Sigmoid colon (tissue), 7 donors: ENCODE measurements at places on chromosomes 1 and 21.

DNA sequence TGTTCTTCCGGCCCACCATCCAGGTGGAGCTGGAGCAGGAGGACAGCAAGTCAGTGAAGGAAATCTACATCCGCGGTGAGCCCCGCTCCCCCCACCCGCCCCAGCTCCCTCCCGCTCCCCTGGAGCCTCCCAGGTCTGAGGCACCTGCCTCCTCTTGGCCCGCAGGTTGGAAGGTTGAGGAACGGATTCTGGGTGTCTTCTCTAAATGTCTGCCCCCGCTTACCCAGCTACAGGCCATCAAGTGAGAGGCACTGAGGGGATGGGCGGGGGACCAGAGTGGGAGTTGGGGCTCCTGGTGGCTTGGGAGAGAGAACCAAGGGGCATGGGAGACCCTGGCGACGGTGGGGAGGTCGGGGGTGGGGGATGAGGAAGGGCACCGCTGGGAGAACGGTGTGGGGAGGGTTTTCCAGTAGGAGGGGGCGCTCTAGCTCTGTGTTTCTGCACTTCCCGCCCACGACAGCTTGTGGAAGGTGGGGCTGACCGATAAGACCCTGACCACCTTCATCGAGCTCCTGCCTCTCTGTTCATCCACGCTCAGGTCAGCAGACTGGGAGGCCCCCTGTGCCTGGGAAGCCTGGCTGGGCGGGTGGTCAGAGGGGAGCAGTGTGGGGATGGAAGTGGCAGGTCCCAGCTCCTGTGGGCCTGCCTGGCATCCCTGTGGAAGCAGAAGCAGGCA lies 4.2 kb downstream of the LRRC71 start:
- DNase-seq, result no peak

DNA sequence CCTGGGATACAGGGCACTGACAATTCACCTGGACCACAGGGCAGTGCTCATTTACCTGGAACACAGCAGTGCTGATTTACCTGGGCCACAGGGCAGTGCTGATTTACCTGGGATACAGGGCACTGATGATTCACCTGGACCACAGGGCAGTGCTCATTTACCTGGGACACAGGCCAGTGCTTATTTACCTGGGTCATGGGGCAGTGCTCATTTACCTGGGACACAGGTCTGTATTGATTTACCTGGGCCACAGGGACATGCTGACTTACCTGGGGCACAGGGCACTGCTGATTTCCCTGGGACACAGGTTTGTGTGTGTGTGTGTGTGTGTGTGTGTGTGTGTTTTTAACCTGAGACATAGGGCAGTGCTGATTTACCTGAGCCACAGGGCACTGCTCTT lies 261.7 kb downstream of the MATN1 start:
- no peak for DNase-seq

- DNase-seq, result peak; percentile 79
Measured at GRCh38 chr1:220767312-220768125, 19.2 kb upstream of the MTARC1 start.

- DNase-seq, result no peak
Measured at GRCh38 chr1:23732363-23733224, 10.7 kb upstream of the ELOA start.

- peak; percentile 90 for DNase-seq
Measured at GRCh38 chr1:184283999-184284398, 102.8 kb upstream of the C1orf21 start.

- DNase-seq, result no peak
Measured at GRCh38 chr1:9097947-9098705, 28.7 kb upstream of the SLC2A5 start.

DNA sequence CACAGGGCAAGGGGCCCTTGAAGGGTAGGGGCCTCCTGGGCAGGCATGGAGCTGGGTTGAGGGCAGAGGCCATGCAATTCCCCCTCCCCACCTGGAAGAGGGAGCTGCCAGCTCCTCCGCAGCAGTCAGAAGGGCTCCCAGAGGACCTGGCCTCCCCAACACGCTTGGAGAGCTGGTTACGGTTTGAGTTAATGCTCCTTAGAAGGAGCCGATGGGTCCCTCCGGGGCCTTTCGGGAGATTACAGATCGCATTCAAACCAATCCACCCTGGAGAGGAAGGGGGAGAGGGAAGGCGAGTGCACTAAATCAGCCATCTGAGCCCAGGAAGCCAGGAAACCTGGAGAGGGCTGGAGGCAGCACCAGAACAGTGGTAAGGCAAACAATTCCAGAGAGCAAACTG lies 106.3 kb upstream of the CSF3R start:
- DNase-seq, result no peak

GRCh38 chr21:14742119-14742518 lies 196.0 kb upstream of the SAMSN1 start:
- no peak for DNase-seq

GRCh38 chr1:209248649-209249279 lies 334.8 kb upstream of the CAMK1G start:
- no peak for DNase-seq

DNA sequence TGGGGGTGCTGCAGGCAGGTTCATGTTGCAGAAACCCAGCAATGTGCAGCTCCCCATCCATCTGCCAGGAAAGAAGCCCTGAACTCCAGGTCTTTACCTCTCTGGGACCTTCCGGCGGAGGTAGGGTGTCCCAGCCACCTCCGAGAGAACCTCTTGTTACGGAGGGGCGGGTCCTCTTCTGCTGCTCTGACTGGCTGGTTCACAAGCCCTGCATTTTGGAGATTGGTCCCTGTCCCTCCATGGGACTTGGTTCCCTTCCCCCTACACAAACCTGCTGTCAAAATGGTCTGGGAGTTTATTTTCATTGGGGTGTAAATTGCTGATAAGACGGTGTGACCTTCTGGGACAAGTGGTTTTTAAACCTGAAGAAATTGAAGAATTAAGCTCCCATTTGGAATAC lies 8.0 kb upstream of the CELSR2 start:
- peak; percentile 64 for DNase-seq

GRCh38 chr1:22916471-22916820 lies 56.2 kb downstream of the LACTBL1 start:
- DNase-seq, result no peak

DNA sequence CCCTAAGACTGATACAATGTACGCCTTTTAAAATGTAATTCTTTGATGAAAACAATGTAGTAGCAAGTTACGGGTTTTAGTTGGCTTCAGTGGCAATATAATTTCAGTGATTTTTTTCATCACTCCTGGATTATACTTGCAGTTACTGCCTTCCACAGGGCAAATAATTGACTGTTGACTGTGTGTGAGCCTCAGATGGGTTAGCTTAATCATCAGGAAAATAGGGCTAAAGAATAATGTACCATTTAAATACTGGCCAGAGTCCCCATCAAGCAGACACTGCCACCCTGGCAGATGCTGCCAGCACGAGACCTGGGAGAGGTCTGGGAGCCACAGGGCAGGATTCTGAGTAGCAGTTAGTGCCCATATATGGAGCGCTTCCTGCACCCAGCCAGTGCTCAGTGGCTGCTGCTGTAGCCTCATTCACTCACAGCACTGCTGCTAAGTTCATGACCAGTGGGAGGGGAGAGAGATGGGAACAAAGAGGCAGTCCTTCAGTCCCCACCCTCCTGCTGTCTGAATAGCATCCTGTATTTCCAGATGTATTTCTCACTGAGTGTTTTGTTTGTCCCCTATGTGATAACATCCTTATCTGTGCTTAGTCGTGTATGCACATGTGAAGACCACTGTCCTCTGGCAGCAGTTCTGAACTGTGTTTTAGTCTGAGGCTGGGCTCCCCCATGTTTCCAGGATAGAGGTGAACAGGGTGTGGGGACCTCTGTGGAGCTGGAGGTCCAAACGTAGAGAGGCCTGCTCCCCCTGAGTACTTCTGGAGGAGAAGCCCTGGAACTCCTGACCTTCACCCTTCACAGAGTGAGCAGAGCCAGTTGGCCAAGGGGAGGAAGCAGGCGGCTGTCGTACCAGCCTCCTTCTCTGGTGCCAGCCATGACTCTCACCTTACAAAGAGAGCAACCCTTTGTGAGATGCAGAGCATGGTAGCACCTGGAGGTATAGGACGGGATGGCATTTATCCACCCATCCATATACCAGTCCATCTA lies 80.4 kb downstream of the ADARB1 start:
- peak; percentile 81 for DNase-seq

DNA sequence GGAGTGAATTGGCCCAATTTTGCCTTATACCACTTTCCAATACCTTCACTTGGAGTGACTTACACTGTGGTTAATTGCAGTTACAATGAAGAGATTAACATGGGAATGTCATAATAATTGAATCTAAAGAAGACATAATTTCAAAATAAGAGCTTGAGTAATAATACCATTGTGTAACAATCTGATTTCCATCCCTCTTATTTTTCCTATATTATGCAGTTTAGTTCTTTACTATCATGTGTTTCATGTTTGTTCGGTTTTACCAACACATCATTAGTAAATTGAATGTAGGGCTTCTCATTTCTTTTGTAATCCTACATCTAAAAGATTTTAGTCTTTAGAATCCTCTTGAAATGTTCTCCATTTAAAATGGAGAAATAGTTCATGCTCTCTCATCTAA lies 19.2 kb upstream of the XPR1 start:
- no peak for DNase-seq

GRCh38 chr1:53598966-53599365 lies 139.8 kb downstream of the DMRTB1 start:
- no peak for DNase-seq

DNA sequence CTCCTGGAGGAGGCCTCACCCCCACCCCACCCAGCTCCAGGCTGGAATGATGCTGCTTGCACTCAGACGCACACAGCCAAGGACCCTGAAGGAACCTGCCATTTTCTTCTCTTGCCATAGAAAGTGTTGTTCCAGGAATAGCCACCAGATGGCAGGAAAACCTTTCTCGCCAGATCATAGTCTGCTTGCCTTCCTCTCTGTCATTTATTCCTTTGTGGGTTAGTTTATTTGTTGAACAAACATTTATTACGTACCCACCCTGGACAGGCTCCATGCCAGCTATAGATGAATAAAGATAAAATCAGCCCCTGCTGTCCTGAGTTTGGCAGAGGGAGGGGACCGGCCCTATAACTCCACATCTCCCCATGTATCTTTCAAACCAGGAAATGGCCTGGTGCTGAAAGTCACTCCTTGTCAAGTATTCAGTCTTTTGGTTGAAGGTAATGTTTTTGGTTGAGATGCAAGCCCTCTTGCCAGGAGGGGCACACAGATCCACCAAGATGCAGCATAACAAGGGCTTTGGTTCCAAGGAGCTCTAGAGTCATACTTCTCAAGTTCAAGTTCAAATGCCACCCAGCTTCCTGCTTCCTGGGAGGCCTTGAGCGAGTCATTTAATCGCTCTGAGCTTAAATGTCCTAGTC lies 7.0 kb upstream of the KCNC4 start:
- no peak for DNase-seq

GRCh38 chr1:159443066-159443750 lies 3.7 kb downstream of the OR10J1 start:
- DNase-seq, result no peak

DNA sequence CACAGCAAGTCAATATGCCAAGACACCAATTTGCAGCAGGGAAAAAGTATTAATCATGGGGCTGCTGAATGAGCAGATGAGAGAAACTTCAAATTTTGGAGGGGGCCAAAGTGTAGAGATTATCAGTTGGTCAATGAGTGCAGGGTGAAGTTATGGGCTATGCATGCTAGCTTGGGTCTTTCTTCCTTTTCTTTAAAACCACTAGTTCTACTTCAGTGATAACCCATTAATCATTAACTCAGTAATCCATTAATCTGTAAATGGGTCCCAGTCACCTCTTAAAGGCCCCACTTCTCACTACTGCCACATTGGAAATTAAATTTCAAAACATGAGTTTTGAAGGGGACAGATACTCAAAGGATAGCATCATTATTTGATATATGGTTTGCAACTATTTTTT lies 688.6 kb upstream of the ADGRL4 start:
- no peak for DNase-seq

DNA sequence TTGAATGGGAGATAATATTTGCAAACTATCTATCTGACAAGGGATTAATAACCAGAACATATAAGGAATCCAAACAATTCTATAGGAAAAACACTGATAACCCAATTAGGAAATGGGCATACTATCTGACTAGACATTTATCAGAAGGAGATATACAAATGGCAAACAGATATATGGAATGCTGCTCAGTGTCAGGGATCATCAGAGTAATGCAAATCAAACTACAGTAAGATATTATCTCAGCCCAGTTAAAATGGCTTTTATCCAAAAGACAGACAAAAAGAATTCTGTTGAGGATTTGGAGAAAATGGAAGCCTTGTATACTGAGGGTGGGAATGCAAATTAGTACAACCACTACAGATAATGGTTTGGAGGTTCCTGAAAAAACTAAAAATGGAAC lies 758.0 kb upstream of the B3GALT2 start:
- no peak for DNase-seq

DNA sequence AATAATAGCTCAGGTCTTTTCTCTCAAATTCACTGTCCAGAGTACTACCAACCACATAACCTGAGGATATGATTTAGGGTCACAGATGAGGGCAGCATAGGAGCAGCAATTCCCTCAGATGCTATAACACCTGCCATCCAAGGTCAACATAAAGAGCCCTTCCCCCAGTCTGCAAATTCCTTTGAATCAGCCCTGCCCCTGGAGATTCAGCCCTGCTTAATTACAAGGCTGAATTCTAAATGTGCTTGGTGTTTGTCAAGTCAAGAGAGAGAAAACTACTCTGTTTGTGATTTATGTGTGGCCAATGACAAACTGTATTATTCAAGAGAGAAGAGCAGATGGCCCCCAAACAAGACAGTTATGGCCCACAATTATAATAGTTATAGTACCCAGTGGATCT lies 195.7 kb upstream of the ADGRL2 start:
- DNase-seq, result no peak

DNA sequence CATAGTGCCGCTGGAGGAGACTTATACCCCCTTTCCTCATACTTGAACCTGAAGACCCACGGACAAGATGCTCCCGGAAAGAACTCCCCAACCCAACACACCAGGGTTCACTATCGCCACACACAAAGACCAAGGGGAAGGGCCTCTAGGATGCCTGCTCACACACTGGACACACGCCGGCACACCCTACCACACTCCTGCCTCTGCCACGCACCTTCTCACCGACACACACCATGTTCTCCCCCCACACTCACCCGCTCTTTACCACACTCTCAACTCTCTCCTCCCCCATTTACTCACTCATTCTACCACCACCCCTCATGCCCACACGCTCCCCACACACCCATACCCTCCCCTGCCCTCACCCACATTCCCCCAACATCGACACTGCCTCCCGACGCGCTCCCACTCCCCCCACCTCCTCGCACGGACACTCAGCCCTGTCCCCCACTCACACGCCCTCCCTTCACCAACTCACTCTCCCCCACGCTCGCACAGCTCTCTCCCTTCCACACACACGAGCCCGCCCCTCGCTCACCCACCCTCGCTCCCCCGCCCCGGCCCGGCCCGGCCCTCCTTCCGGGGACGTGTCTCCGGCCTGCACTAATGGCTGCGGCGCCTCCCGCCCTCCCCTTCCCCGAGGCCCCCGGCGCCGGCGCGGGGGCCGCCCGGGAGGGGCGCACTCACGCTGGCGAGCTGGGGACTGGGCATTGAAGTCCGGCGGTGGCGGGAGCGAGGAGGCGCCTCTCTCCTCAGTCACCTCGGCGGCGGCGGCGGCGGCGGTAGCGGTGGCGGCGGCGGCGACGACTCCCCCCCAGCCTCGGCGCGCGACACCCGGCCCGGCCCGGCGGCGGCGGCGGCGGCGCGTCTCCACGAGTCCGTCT lies 626 bp downstream of the PTP4A2 start:
- peak; percentile 92 for DNase-seq
